ENCODE measurements at places on chromosomes 16 and 17.

GRCh38 chr16:84593825-84594724, 23.8 kb downstream of the COTL1 start:
- DNase-seq, result no peak

DNA sequence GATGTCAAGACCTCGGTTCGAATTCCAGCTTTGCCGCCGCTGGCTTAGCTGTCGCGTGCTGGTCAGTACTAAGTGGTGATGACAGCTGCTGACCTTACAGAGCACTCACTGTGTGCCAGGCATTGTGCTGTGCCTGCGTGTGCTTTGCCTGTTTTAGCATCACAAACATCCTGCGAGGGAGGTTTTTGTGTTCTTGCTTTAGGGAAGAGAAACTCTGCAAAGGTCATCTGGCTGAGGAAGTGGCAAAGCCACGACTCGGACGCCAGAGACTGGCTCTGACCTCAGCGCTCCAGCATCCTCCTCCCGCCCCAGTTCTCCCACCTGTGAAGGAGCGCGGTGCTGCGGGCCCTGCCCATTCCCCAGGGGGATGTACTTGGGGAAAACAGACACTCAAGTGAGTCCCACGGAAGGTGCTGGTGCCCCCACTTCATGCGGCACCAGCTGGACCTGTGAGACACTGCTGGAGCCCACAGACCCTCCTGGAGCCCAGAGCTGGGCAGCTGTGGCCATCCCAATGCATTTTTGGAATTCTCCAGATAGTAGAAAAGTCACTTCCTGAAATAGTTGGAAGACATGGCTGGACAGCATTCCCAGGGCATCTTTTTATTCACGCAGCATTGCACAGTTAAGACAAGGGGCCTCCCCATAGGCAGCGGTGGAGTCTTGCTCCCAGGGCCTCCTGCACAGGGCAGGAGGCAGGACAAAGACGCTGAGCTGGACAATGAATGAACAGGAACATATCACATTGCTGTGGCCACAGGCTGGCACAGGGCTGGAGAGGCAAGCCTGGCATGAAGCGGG, 20.0 kb upstream of the HERPUD1 start:
- no peak for DNase-seq

DNA sequence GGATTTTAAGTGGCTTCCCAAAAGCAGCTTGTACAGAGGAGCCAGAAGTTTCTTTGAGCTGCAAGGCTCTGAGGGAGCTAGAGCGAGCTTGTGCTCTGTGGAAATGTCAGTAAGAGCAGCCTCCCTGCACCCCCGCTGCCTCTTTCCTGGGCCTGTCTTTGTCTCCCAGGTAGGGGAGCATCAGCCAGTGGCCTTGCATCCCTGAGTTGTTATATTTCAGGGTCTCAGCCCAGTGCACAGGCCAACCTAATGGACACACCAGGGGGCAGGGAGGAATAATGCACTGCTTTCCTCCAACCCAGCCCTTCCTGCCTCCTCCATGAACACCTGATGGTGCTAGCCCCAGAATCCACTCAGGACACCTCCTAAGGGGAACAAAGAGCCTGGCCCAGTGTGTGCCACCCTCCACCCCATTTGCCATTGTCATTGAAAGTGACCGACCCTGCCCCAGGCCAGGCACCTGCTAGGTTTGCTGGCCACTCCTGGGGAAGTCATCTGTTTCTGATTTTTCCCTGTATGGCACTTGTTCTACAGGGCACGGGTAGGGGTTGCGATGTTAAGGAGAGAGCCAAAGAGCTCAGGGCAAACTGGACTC, 6.3 kb downstream of the TPPP3 start:
- DNase-seq, result no peak

DNA sequence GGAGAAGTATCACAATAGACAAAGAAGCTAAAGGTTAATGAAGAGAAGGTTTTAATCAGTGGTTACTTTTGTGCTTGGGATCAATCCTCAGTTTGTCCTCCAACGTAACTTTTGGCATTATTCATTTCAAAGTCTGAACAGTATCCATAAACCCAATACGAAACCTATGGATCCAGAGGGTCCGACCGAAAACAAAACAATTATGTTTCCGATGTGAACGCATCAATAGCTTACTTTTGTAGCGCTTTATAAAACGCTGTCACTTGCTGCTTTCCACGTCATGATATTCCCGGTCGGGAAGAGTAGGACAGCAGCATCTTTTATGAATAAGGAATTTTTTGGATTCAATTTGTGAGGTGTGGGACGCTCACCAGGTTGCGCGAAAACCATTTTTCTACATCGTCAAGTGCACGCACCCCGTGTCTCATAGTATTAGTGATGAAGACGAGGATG, 383.8 kb downstream of the ZFHX3 start:
- no peak for DNase-seq

GRCh38 chr16:79618692-79619050, 18.1 kb upstream of the MAF start:
- no peak for DNase-seq

DNA sequence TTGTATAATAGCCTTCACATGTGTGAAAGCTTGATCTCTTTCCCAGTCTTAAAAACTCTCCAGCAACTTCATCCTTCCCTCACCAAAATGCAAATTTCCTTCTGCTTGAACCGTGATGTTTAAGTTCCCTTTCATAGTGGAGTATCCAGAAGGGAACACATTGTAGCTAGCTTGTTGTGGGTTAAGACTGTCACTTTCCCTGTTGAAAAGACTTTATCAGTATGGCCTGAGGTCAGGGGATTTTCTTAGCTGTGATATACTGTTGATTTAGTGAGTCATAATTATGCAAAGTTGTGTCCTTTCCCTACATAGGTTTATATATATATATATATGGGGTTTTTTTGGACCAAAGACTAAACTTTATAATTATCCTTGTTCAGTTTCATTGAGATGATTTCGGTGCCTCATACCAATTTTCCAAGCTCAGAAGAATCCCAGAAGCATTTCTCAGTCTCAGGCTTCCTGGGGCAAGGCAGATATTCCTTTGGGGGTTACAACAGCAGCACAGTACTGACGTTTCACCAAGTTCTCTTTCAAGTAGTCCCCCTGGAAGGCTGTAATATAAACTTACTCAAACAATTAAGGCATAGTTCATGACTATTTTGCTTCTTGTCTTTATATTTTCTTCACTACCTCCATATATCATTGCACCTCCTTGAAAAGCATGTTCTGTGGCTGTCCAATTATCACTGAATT, 35.7 kb downstream of the ESRP2 start:
- DNase-seq, result no peak

DNA sequence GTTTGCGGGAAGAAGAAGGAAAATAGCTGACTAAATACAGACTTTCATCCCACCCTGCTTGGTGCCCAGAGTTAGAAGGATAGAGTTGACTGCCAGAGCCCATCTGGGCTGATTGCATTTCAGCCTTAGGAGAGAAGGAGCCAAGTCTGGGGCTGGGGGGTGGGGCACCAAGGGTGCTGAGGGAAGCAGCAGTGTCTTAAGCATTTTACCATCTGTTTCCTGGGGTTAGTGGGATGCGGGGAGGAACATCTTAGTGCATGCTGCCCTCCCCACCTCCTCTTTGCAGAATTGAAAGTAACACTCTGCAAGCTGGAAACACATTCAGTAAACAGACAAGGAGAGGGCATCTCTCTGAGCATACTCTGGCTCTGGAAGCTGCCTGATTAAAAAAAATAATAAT, 1.5 kb upstream of the ARL5C start:
- DNase-seq, result no peak

DNA sequence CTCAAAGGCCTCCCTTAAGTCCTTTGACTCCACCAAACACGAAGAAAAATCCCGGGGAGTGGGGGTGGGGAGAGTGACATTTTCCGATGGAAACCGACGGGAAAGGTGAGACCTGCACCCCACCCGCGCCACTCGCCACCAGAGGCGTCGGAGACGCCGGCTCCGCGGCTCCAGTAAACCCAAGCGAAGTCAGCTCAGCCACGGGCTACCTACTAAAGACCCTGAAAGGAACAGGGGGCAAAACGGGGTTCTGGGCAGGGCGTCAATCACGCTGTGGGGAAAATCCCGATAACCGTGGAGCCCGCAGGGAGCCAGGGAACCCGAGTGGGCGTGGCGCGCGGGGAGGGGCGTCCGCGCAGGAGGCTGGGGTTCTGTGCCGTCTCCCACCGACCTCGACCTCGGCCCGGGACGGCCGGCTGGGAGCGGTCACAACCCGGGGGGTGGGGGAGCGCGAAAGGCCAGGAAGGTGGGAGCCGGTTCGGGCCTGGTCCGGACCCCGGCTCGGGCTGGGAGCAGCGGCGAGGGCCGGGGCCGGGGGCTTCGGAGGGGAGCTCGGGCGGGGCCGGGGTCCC, 565 bp downstream of the WDR45B start:
- no peak for DNase-seq

- DNase-seq, result no peak
Observed at GRCh38 chr16:29854520-29855100, 8.4 kb downstream of the CDIPT start.

DNA sequence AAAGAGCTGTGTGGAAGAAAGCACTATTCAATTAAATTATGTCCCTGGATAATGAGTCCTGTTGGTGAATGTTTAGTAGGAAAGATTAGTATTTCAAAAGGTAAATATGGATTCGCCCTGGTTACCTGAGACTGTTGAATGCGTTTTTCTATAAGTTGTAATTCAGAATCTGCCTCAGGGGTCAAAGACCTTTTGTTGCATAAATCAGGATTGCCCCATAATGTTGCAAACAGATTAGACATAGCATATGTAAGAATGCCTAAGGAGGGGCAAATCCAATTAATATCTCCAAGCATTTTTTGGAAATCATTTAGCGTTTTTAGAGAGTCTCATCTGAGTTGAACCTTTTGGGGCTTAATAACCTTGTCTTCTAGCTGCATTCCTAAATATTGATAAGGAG, 70.1 kb upstream of the ARL4D start:
- no peak for DNase-seq

- no peak for DNase-seq
Observed at GRCh38 chr16:75236736-75237397, 14.6 kb downstream of the BCAR1 start.

DNA sequence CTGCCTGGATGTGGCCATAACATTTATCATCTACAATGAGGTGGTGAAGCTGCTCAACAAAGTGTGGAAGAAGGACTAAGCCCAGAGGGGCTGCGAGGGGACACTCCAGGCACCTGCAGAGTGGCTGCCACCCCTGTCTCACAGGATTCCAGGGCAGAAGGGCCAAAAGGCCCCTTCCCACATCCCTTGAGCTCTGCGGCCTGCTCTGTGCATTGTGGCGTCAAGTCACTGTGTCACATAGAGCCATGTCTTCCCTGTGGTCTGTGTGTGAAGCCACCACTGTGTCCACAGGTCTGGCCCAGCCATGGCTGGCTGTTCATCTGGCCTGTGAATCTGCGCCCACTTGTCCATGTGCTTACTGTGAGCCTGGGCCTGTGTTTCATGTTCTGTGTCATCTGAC, 1714.6 kb downstream of the TP53TG3F start:
- DNase-seq, result no peak

DNA sequence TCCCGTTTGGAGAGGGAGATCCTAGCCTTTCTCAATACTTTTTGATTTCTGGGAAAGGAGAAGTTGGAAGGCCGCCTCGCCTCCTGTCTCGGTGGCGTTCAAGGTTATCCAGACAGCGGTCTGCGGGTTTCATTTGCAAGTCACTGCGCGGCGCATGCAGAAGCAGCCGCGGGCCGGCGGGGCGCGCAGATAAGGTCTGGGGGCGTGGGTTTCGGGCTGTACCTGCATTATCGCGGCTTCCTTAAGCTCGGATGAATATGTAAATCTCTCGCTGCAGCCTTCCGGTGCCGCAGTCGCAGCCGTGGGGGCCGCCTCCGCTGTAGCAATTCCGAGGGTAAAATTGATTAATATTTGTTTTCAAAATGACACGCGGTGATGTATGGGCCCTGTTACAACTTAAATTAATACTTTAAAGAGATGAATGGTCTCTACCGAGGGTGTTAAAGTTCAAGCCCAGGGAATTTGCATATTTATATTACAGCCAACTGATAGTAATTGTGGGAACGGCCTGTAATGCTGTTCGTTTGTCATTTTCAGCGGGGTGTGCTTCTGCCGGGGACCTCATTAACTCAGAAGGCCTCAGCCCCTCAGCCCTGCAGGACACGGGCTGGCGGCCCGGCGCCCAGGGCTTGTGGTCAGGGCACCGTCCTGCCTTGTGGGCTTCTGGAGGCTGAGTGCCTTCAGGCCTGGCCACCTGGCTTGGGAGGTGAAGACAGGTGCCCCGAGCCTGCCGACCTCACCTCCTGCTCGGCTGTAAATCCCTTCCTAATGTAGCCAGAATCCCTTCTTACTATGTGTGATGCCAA, 99.4 kb downstream of the CYLD start:
- no peak for DNase-seq

GRCh38 chr16:144797-145252, 6.4 kb upstream of the NPRL3 start:
- DNase-seq, result no peak

- DNase-seq, result no peak
Observed at GRCh38 chr17:49836111-49837030, 11.5 kb downstream of the TAC4 start.

DNA sequence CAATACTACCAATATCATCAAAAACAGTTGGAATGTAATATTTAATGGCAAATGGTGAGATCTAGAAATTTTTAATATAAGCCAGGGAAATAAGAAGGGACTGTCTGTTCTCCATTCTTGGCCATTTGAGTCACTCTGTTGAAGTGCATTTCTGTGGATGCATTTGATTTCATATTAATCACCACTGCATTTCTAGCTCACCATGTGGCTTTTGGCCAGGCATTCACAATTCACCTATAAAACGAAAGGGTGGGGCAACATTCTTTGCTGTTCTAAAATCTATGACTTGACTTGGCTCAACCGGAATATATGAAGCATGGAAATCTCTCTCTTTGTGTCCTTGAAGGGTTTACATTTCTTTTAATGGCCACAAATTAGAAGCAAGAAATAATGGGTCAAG, 483.0 kb downstream of the SLC39A11 start:
- DNase-seq, result no peak

DNA sequence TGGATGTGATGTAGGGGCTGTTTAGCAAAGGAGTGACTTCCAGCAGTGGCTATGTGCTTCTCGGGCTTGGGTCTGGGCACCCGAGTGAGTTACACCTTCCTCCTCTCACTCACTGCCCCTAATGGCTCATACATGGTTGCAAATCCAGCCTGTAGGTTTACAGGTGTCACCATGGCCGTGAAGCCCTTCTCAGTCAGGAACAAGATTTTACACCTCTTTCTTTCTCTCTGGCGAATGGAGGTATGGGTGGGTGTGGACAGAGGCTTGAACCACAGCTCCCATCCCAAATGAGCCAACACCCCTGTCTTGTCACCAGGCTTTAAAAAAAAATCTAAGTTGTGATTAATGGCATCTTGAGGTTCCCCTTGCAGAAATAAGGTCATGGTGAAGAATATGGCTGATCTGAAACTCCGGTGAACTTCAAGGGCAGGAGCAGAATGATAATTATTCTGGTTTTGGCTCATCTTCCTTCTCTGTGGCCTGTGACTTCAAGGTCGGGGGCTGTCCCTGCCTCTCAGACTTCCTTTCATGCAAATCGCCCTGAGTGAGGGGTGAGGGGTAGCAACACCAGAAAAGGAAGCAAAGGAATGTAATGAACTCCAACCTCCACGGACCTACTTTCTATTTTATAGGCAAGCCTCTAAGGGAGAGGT, 331.2 kb downstream of the MAF start:
- DNase-seq, result no peak

DNA sequence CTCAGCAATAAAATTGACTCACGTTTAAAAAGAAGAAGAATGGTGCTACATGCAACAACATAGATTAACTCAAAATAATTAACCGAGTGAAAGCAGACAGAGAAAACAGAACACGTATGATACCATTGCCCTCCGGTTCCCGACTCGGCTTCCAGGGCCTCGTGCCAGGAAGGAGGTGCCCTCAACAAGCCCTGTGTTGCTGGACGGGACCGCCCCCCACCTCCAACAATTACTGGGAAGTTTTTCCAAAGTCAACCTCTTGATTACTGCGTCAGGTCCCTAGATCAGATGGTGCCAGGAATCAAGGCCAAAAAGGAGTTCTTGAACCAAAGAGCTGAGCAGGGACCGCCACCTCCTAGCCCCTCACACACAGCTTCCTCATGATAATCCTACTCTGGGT, 20.4 kb downstream of the DNAH17 start:
- DNase-seq, result no peak
